CD4-positive, alpha-beta memory T cell (primary cell): ENCODE measurements at places on chromosomes 7 and 10. TPM values are rescaled to one million over a fixed set of nuclear protein-coding genes. Genes with fewer than 3 reads are reported as not detected.

- H3K4me1 ChIP-seq, result no peaks in the 10 kb centered on the region
- no peak overlapping the region for H3K4me3 ChIP-seq
- no peak overlapping the region for H3K27ac ChIP-seq
Measured at GRCh38 chr10:119326167-119326566, 118.8 kb downstream of the GRK5 start.

LRIT2 gene
- not detected for total RNA-seq

SPRN gene
- not detected for total RNA-seq

BMI1 gene
- total RNA-seq, result 99.0 TPM

MORN4 gene
- total RNA-seq, result 2.1 TPM

GRCh38 chr10:12835709-12836108, 165.8 kb downstream of the CCDC3 start:
- DNase-seq, result no peak
- no peaks in the 10 kb centered on the region for H3K27me3 ChIP-seq
- H3K4me3 ChIP-seq, result no peak overlapping the region
- H3K27ac ChIP-seq, result no peak overlapping the region

DNA sequence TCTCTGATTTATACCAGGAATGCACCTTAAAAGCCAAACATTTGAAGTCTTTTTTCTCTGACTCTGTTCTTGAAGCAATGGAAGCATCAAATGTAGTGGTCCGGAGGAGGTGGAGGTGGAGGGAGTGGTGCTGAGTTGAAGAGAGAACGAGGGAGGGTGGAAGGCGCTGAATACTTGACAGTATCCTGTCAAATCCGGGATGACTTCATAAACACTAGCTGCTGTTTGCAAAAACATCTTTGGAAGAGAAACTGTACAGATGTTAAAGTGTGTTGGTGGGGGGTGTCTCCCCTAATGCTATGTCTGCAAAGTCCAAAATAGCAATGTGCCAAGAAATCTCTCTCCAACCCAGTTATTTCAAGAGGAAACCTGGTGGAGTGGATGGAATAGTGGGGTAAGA, 328.5 kb upstream of the AUTS2 start:
- no peak overlapping the region for H3K4me3 ChIP-seq
- no peak for DNase-seq
- H3K36me3 ChIP-seq, result no peaks in the 10 kb centered on the region
- no peaks in the 10 kb centered on the region for H3K4me1 ChIP-seq
- H3K27me3 ChIP-seq, result no peaks in the 10 kb centered on the region

- no peaks in the 10 kb centered on the region for H3K4me1 ChIP-seq
- no peaks in the 10 kb centered on the region for H3K27me3 ChIP-seq
- no peak overlapping the region for H3K4me3 ChIP-seq
- no peak for DNase-seq
Measured at GRCh38 chr10:118812393-118812740, 57.6 kb upstream of the CACUL1 start.

- H3K4me1 ChIP-seq, result peaks cover 12% of the 10 kb centered on the region
- DNase-seq, result no peak
- H3K27ac ChIP-seq, result no peak overlapping the region
- no peaks in the 10 kb centered on the region for H3K36me3 ChIP-seq
Measured at GRCh38 chr10:14380746-14381145, 50.0 kb upstream of the FRMD4A start.

GRCh38 chr10:22764639-22765038, 50.3 kb upstream of the PIP4K2A start:
- H3K4me3 ChIP-seq, result no peak overlapping the region
- no peaks in the 10 kb centered on the region for H3K4me1 ChIP-seq
- H3K27ac ChIP-seq, result no peak overlapping the region
- DNase-seq, result no peak
- H3K27me3 ChIP-seq, result no peaks in the 10 kb centered on the region
